NCI-H187 treated with DMSO at 0.1 percent for 48 hours (cell line): ENCODE measurements at places on chromosomes 2 and 18.

- DNase-seq = no peak
These were observed 58.5 kb downstream of the ACAA2 start for GRCh38 chr18:49754866-49755265.

GRCh38 chr18:57077005-57077765 lies 69.7 kb upstream of the BOD1L2 start:
- no peak for DNase-seq

DNA sequence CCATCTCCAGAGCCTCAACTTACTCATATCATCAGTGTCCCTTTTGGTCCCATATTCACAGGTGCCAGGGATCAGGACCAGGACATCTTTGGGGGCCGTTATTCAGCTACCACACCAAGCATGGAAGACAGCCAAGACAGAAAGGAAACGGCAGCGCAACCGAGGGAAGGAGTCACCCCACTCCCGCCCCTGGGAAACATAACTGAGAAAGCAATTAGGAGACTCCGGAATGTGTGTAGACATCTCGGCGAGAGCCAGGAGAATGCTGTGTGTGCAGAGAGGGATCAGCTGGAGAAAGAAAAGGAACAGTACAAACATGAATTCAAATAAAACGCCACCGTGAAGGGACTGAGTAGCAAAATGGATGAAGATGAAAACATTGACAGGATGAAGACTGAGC lies 13.4 kb upstream of the BOK start:
- DNase-seq = no peak

DNA sequence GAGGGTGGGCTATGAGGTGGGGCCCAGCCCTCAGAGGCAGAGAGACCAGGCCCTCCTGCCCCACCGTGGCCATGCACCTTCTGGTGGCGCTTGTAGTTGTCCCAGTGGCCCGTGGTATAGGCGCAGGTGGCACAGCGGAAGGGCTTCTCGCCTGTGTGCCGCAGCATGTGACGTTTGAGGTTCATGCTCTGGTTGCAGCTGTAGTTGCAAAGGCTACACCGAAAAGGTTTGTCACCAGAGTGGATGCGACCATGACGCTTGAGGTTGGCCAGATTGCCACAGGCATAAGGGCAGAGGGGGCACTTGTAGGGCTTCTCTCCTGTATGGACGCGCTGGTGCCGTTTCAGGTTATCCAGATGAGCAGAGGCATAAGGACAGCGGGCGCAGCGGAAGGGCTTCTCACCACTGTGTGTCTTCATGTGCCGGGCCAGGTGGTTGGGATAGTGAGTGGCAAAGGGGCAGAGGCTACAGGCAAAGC lies 2.9 kb downstream of the ZNF513 start:
- DNase-seq = no peak

- no peak for DNase-seq
These were observed 232.8 kb upstream of the EPAS1 start for GRCh38 chr2:46064396-46064795.
